Kidney tubule cell (primary cell): ENCODE measurements at places on chromosomes 12 and 14.

- DNase-seq = peak; percentile 36
Observed at GRCh38 chr14:37655418-37655817, 60.0 kb downstream of the TTC6 start.

DNA sequence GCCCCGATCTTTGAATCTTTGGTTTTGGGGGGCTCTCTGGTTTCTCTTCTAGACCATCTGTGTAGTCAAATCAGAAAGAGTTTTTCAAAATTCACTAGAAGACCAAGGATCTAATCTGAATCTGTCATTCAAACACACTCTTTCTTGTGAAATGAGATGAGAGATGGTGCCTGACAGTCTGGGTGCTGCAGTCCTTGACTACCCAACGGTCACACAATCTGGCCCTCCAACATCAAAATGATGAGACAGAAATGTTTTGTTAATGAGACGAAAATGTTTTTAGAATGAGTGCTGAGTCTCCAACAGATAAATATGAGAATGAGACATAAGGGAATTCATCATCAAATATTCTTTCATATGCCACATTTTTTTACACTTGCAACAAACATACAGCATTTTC lies 695.7 kb upstream of the USP15 start:
- no peak for DNase-seq

DNA sequence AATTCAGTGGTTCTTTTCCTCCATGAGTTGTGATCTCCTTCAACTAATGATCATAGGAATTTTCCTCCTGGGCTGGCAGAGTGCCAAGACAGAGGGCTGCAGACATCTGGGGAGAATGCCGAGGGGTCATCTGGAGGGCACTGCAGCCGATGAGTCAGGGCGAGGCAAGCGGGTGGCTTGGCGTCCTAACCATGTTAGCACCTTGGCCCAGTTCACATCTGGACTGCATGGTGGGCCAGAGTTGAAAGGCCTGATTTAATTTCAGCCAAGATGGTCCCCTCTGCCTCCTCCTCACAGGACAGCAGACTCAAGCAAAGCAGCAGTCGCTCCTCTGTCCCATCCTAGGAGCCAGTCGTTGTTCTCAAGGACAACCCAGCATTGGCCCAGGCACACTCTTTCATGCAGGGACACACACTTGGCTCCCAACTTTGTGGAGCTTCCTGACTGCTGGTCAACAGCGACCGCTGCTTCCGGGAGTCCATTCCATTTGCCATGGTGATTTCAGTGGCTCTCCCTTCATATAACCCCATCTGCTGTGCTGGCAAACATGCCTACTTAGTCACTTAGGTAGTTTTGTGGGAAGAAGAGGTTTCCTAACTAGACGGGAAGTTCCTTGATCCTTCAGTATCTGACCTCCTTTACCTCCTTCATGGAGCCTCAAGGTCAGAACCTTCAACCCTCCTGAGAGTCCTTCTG lies 161.8 kb downstream of the TTC8 start:
- peak; percentile 85 for DNase-seq

DNA sequence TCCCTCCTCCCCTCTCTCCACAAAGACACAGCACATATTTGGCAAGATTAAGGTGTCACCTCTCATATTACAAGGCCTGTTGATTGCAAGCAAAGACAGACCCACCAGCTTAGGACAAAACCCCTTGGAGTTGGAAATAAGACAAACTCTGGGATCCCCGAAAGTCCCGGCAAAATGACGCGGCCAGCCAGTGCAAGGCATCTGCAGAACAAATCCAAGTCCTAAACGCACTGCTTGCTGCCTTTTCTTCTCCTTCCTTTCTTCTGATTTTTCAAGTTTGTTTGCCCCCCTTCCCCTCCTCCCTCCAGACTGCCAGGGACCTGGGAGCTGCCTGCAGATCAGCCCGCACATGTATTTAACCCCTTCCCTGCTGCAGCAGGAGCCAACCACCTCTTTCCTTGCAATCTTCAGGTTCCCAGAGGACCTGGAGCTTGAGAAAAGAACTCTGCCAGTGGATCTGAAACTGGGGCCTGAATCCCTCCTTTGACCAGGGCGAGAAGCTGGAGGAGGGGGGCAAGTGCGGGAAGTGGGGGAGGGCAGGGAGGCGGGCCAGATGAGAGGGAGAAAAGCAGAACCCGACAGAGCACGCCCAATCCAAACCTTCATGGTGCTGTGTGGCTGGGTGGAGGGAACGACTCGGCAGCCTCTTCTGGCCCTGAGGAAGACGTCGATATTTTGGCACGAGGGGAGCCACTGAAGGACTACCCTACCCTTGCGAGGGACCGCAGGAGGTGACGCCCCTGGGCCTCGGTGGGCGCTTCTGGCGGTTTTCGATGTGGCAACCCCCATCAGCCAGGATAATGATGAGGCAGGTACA lies 2.0 kb upstream of the NTF3 start:
- DNase-seq = no peak

DNA sequence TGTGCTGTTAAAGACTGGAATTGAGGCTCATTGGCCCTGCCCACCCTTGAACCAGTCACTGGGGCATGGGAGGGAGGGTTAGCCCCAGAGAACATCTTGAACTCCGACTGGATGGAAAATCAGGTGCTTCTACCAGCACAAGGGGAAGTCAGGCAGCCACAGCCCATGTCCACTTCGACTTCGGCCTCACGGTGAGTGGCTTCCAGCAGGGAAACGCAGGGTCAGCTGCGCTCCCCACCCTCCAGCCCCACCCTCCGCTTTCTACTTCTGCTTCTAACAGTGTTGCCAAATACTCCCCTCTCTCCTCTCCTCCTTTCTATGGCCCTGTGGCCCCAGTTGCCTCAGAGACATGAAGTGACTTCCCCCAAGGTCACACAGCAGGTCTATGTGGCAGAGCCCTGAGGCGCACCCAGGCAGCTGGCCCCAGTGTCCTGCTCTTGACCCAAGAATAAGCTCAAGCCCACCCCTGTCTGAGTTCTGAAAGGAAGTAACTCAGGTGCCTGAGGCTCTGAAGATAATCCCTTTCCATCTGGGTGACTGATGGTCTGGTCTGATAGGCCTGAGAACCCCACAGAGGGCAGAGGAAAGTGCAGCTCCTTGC lies 11.9 kb upstream of the SH2B3 start:
- DNase-seq = no peak

- peak; percentile 83 for DNase-seq
Observed at GRCh38 chr14:99415496-99416281, 65.0 kb downstream of the SETD3 start.

DNA sequence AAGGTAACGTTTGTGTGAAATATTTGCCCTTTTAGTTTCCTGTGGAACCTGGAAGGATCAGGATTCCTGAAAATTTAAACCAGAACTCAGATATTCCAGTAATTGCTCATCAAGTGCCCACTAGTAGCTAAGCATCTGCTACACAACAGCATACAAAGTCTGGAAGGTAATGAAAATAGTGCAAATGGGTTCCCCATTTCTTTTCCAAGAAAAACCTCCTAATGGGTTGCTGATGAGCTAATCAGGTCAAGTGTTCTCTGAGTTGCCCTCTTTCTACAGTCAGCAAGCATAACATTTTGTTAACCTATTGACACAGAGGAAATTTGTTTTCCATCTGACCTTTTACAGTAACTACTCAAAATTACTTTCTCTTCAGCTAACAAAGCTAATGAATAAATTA lies 83.6 kb upstream of the PMCH start:
- DNase-seq = no peak

GRCh38 chr14:74622257-74622656 lies 10.2 kb upstream of the LTBP2 start:
- no peak for DNase-seq

- peak; percentile 49 for DNase-seq
Observed at GRCh38 chr12:89384050-89384758, 31.9 kb upstream of the DUSP6 start.

DNA sequence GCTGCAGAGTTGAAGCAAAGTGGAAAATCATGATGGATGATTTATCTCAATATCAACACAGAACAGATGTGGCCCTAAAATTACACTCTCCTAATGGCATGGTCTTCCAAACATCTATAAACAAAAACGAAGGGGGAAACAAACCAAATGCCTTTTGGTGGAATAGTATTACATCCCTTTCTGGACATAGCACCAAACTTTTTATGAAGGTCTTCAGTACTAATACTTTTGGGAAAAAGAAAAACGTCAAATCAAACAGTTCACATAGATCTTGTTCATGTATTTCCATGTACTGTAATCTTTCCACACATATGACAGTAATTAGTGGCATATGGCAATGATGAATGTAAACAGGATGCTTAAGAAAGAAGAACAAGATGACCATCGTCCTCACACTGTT lies 22.9 kb upstream of the ANAPC7 start:
- no peak for DNase-seq

- peak; percentile 77 for DNase-seq
Observed at GRCh38 chr14:51328064-51328771, 88.2 kb downstream of the TMX1 start.

DNA sequence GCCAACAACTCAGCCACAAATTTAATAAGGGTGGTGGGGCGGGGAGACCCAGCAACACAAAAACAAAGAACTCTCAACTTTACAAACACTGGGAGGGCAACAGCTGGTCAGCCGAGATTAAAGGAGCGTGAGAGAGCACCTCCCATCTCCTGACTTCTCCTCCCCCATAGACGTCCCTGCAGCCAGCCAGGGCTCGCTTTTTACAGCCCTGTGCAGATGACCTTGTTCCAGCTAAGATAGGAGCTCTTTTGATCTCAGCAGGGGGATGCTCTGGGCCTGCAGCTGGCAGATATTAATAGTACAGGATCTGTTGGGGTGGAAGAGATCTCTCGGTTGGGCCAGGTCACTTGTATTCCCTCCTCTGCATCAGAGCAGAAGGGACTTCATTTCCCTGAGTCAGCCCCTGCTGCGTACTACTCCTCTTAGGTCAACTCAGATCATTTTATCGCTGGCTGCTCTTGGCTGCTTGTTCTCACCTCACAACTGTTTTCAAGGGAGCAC lies 475.8 kb downstream of the RAD51B start:
- DNase-seq = no peak

- DNase-seq = peak; percentile 39
Observed at GRCh38 chr12:31466768-31467167, 124.2 kb downstream of the DENND5B start.

DNA sequence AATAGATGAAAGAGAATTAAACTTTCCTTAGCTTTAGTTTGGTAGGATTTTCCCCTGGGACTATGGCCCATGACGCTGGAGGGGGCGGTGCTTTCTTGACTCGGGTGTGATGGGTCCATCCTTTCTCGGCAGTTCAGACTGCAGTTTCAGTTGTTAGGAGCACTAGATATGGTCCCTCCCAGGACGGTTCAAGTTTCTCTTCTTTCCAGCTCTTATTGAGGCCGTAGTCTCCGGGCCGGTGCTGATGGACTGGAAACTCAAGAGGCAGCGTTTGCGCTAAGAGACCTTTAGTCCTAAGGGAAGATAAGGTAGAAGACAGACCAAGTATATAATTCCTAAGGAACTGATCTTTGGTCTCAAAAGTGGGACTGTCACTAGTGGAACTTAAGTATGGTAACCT lies 111.2 kb downstream of the RIN3 start:
- DNase-seq = no peak

DNA sequence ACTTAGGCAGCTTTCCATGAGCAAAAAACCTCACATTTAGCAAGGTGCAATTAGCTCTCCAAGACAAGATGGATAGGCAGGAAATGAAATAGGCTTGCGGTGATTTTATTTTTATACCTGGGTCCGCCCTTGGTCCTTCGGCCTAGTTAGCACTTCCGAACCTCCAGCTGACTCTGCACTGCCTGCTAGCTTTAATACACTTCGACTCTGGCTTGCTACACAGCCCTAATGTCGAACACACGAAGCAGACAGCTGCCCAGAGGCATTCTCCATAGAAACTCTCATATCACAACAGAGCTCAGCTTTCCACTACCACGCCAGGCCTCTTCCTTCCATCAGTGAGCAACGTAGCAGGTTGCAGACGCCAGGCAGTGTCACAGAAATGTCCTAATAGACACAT lies 688.0 kb downstream of the VRK1 start:
- no peak for DNase-seq

GRCh38 chr14:89027097-89027740 lies 202.8 kb downstream of the TTC8 start:
- DNase-seq = peak; percentile 50

DNA sequence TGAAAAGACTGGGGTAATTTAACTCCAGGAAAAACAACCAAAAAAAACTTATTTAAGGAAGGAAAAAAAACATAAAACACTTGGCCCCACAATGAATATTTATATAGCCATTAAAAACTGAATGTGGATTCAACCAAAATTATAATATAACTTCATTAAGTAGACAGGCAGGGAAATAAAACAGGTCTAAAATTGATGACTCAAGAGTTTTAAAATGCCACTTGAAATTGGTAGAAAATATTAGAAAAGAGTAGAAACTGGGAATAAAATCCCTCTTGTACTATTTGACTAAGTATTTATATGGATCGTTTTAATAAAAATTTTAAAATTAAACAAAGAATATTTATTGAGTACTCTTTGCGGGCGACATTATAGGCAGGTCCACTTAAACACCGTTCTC lies 28.8 kb downstream of the RPS6KA5 start:
- DNase-seq = no peak

DNA sequence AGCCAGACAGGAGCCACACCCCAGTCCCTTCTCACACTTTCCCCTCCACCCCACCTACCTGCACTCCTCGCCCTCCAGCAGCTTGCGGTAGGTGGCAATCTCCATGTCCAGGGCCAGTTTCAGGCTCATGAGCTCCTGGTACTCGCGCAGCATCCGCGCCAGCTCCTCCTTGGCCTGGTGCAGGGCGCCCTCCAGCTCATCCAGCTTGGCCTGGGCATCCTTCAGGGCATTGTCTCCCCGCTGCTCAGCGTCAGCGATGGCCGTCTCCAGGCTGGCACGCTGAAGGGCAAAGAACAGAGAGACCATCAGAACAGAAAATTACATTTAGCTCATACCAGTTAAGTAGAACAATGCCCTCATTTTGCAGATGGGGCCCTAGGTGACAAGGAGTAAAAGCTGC lies 5.5 kb downstream of the KRT74 start:
- DNase-seq = no peak

- peak; percentile 29 for DNase-seq
Observed at GRCh38 chr12:93484315-93484981, 17.1 kb downstream of the MRPL42 start.

GRCh38 chr14:63633801-63634200 lies 7.9 kb downstream of the WDR89 start:
- DNase-seq = no peak

DNA sequence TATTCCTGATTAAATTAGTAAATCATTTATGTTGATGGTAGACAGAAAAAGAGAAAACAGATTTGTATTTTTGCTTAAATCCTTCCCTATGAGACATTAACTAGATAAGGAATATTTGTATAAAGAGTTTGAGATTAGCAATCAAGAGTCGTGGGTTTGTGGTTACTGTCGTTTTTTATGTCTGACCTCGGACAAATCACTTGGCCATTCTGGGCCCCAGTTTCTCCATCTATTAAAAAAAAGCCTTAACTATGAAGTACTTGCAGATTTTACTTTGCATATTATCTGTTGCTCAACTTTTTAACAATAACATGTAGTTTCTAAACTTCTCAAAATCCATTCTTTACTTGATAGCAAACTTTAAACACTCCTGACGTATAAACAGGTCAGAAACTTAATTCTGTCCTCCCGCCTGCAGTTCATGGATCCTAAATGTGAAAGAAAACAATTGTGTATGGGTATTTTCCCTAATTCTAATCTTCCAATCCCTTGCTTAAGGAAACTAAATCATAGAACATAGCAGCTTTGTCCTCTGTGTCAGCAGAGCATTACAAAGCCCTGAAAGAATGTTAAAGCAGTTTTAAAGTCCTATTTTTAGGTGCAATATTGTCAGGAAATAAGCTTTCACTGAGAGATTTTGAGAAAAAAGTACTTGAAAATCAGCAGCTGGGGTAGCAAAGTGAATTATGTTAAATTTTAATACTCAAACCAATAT lies 118.2 kb downstream of the GPR135 start:
- DNase-seq = no peak
